Foreskin keratinocyte (primary cell): ENCODE measurements at places on chromosomes 4 and X. TPM values are rescaled to one million over a fixed set of nuclear protein-coding genes. Genes with fewer than 3 reads are reported as not detected.

- DNase-seq: peak; percentile 84
Observed at GRCh38 chr4:76059750-76060149, 14.8 kb upstream of the ART3 start.

DNA sequence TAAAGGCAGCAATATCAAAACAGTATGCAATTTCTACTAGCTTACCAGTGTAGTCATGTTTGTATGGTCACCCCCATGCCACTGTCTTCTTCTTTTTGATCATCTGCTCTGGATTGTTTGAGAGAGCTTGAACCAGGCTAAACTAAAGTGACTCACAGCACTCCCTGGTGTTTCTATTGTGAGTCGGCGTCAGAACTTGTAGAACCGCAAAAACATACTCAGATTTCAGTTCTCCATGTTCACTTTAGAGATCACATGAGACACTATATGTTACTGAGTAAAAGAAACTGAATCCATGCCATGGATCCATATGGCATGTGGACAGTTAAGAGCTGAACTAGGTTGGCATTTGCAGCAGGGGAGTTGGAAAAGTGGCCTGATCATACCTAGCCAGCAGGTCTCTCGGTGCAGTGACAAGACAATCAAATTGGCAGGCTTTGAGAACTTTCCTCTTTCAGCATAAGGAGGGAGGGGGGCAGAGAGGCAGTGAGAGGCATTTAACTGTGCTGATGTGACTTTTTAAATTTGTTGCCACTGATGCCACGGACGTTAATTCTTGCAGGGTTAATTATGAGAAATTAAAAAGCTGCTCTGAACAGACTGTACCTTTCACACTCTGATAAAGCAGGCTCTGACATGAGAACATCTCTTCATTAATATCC lies 88.4 kb downstream of the AFF2 start:
- no peak for DNase-seq

DNA sequence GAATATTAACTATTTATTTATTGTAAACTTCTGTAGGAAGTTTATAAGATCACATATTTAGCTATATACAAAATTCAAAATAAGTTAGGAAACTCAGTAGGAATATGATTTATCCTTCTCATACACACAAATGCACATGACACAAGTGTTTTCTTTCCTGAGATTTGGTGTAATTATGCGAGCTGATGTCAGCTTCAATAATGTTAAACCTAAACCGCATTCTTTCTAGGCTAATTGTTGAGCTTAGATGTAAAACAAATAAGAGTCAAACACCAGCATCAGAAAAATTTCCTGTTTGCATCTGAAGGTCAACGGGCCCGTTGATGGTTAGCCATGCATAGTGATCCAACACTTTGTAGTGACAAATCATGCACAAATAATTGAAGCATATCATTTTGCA lies 30.8 kb downstream of the RASGEF1B start:
- no peak for DNase-seq

GRCh38 chrX:49915361-49916222 lies 6.8 kb upstream of the CLCN5 start:
- peak; percentile 17 for DNase-seq

DNA sequence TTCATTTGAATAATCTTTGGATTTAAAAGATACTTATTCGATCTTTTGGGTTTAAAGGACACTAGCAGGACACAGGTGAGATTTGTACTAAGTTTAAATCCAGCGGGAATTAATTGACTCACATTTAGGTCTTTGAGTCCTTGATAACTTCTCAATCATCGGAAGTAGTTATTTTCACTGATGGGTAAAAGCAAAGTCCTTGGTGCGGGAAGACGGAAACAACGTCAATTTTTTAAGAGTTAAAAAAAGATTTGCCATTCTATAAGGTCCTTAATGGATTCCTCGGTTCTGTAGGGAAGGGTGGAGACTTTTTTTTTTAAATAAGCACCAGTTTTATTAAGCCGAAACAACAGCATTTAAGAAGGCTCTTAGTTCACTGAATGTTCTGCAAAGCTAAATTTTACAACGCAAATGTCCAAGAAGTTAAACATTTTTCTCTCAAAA lies 2.9 kb downstream of the TMSB4X start:
- no peak for DNase-seq

DNA sequence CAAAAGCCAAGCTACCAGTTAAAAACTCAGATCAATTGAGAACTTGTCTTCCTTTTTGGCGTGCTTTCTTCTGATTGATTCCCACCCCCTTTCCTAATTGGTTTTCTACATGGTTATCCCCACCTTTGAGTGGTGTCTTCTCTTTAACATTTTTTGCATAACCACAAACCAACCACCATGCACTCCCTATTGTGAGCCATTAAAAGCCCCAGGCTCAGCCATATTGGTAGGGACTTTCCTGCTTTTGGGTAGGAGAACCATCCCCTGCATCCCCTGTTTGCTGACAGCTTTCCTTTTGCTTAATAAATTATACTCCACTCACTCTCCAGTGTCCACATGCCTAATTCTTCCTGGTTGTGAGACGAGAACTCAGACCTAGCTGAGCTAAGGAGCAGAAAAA lies 1651.4 kb upstream of the IGFBP7 start:
- DNase-seq: no peak

P2RY4 gene
- total RNA-seq: not detected in 2 replicates

BMP3 gene
- not detected in 2 replicates for total RNA-seq

YY2 gene
- total RNA-seq: 2.2 TPM in 2 replicates
